Stimulated activated CD4-positive, alpha-beta T cell treated with anti-CD3 and anti-CD28 coated beads, TNF-alpha, amount 100 ng/mL, for 48 hours (primary cell): ENCODE measurements at places on chromosomes 11 and 22.

- DNase-seq, result no peak
Measured at GRCh38 chr22:37638391-37639069, 939 bp upstream of the SH3BP1 start.

DNA sequence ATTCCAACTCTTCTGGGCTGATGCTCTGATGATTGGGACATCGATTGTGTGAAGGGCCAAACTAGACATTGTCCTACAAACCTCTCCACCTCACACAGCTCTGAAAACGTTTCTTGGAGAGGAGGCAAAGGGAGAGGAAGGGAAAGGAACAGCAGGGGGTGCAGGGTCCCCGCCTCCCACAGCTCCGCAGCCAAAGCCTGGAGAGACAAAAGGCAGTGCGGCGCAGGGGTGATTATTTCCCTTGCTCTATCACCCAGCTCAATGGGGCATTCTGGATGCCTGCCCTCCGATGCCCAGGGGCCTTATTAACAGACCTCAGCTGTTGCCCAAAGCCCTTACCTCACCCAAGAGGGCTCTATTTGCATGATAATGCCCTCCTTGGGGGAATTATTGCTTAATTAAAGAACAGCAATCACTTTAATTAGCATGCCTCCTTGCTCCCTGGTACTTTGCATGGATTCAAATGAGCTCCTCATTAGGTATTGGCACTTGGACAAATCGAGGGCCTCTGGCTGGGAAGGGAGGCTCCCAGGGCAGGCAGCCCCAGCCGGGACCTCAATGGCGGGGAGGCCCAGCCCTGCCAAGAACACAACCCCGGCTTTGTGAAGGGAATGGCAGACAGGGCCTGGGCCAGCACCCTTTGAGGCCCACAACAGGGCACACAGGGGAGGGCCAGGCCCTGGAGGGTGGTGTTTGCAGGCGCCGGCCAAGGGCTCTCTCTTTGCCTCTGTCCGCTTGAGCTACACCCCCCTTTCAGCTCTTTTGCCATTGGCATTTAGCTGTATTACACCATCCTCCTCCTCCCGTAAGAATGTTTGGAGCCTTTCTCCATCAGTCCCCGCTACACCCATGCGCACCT, 19.8 kb upstream of the CDON start:
- no peak for DNase-seq

DNA sequence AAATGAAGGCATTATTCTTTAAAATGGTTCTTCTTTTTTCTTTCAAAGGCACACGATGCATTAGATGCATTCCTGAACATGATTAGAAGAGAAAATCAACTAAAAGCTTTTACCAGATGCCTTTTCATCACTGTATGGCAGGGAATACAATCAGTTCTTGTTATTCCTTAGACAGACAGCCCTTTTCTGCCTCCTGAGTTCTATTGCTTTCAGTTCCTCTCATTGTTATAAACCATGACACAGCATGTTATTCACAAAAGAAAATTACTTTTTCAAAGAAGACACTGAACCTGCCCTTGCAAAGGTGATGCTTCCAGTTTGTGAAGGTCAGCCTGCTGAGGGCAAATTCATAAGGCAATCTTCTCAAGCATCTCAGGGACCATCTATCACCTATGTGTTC, 70.1 kb downstream of the FAM181B start:
- no peak for DNase-seq

DNA sequence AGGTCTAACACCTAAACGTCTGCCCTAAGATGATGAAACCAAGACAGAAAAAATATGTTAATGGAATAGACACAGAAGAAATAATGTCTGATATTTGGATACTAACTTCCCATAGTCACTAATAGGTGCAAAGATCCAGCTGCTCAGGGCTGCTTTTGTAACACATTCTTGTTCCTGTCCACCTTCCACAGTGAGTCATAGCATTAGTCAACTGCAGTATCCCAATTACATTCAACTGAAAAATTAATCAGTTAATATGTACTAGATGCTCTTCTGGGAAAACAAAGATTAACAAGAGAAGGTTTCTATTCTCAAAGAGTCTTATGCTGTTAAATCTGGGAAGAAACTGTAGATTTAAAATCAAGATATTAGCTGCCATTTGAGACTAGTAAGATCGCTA, 47.6 kb downstream of the HEPHL1 start:
- DNase-seq, result no peak

DNA sequence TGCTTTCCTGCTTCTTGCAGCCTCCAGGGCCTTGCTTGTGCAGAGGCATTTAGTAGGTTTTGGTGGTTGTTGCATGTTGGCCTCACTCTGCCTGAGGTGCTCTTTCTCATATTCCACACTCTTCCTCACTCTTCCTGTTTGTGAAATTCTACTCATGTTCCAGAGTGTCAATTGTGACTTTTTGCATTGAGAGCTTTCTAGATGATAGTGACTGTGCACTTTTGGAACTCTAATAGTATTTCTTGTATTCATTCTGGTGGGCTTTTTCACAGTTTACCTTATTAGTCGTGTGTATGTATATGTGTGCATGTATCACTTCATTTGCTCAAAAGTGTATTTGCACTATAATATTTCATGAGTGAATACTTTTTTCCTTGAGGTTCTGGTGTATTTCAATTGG, 11.3 kb downstream of the HSD17B12 start:
- DNase-seq, result no peak

- no peak for DNase-seq
Measured at GRCh38 chr11:21461701-21462100, 731.2 kb upstream of the ANO5 start.

DNA sequence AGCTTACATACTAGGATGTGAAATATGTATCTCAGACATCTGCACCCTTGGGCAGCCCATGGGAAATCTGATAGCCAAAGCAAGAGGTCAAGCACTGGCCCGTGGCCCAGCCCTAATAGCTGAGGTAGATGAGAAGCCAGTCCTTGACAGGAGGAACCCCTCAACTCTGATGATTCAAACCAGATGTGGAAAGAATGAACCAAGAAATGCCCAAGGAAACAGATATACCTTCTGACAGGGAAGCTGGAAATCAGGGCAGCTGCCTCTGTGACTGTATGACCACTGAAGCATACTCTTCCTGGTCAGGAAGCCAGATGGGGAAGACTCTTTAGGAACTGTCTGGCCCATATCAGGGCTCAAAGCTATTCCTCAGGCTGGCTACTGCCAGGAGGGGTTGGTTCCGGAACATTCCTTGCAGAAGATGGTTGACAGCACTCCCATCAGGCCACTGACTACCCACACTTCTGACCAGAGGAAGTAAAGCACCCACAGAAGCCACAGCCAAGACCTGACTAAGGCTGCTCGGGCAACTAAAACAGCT, 124.2 kb downstream of the SWAP70 start:
- DNase-seq, result no peak

DNA sequence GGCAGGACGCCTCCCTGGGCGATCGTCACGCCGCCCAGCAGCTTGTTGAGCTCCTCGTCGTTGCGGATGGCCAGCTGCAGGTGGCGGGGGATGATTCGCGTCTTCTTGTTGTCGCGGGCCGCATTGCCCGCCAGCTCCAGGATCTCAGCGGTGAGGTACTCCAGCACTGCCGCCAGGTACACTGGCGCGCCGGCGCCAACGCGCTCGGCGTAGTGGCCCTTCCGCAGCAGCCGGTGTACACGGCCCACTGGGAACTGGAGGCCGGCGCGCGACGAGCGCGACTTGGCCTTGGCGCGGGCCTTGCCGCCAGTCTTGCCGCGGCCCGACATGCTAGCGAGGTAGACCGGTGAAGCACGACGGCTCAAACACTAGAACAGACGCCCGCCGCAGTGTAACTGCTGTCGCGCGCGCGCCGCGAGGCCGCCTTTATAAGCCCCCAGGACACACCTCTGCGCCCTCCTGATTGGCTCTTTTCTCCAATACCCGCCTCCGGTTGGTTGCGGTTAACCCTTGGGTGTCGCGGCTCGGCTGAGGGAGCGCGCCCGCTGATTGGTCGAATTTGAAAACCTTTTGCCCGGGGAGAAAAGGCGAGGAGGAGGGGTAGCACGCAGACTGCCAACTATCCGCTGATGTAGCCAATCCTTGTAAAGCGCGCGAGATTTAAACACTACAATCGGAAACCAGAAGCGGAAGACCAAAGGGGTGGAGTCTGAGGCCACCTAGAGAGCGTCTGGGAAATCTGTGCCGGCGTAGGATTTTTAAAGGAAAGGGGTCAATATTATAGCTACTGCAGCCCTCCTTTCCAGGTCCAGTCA, 6.4 kb downstream of the DPAGT1 start:
- peak; percentile 98 for DNase-seq

DNA sequence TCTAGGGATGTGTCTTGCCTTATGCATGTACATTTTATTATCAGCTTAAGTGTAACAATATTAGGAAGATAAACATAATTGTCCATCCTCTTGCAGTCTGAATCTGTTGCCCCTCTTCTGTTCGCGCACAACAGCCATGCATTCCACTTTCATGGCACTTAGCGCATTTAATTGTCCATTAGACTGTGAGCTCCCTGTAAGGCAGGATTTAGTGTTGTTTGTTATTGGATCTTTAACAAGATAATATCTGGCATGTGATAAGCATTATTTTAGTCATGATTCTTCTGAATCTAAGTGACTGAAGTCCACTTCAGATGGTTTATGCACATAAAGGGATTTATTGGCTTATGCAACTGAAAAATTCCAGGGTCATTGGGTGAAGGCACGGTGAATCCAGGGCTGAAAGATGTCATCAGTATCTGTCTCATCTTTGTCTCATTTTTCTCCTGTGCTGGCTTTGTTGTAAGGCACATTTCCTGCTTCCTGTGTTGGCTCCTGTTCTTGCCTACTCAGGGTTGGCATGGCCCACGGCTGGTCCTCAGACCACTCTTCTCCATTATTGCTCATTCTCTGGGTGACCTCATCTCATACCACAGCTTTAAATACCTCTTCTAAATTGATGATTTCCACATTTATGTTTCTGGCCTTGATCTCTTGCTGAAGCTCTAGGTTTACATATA, 37.6 kb downstream of the ATXN10 start:
- no peak for DNase-seq

DNA sequence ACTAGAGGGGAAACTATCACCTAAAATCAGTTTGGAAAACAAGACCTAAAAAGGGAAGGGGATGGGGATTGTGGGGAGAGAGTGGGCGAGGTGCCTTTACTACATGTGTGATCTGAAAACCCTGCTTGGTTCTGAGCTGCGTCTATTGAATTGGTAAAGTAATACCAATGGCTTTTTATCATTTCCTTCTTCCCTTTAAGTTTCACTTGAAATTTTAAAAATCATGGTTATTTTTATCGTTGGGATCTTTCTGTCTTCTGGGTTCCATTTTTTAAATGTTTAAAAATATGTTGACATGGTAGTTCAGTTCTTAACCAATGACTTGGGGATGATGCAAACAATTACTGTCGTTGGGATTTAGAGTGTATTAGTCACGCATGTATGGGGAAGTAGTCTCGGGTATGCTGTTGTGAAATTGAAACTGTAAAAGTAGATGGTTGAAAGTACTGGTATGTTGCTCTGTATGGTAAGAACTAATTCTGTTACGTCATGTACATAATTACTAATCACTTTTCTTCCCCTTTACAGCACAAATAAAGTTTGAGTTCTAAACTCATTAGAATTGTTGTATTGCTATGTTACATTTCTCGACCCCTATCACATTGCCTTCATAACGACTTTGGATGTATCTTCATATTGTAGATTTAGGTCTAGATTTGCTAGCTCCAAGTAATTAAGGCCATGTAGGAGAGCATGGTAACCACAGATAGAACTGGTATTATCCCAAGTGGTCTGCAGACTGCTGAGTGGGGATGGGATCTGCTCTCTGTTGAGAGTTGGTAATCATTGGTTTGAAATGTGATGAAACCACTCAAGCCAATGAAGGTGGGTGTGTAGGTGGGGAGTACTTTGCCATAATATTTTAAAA, 3.6 kb downstream of the NEAT1 start:
- no peak for DNase-seq

GRCh38 chr11:82756765-82757639, 23.3 kb upstream of the FAM181B start:
- DNase-seq, result no peak

GRCh38 chr11:105858841-105859240, 163.2 kb downstream of the MSANTD4 start:
- no peak for DNase-seq

GRCh38 chr22:18096823-18097222, 13.8 kb upstream of the TUBA8 start:
- DNase-seq, result no peak

- no peak for DNase-seq
Measured at GRCh38 chr22:36768141-36768540, 7.8 kb downstream of the IFT27 start.

DNA sequence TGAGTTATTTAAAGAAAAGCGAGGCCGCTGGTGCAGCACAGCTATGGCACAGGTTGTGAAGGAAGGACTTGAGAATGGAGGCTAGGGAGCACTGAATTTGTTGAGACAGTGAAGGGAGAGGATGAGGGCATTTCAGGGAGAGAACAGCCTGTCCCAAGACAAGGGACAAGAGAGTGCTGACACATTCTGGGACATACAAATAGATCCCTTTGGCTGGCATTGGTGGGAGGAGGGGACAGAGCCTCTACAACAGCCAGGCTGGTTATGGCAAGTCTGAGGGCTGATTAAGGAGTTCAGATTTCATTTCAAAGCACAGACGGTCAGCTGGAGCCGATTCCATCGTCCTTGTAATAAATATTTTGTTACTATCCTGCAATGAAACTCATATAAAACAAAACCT, 1.7 kb upstream of the SLC29A2 start:
- no peak for DNase-seq

- no peak for DNase-seq
Measured at GRCh38 chr11:96470521-96470920, 80.7 kb downstream of the JRKL start.

DNA sequence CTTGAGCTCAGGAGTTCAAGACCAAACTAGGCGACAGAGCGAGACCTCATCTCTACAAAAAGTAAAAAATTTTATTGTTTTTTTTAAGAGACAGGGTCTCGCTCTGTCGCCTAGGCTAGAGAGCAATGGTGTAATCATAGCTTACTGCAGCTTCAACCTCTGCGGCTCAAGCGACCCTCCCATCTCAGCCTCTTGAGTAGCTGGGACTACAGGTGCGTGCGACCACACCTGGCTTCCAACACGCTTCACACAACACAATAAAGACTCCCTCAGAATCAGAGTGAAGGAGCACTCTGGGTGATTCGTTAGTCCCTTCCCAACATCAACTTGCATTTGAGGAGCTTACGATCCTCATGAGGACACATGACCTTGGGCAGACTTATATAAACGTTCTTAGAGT, 79.5 kb upstream of the APOA1 start:
- no peak for DNase-seq

DNA sequence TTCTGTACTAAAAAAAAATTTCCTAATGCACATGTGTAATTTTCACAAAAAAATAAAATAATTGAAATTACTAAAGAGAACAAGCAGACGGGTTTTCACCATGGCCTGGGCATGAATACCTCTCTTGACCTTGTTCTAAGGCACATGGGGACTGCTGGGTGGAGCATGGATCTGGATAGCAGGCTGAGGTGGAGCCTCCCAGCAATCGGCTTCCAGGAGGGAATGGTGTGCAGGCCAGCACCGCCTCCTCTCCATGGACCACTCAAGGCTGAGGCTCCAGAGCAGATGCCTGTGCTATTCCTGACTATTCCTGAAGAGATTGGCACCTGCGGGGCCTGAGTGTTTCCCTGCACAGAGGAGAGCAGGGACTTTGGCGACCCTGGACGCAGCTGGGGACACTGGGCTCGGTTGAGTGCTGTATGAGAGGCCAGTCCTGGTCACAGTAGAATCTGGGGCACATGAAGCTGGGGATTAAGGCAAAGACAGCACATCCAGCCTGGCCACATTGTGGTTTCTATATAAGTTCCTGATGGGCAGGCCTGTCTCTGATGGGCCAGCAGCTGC, 963.6 kb downstream of the BRD1 start:
- no peak for DNase-seq
